Renal cortex interstitium (tissue), 15 donors: ENCODE measurements at places on chromosomes 4 and X.

DNA sequence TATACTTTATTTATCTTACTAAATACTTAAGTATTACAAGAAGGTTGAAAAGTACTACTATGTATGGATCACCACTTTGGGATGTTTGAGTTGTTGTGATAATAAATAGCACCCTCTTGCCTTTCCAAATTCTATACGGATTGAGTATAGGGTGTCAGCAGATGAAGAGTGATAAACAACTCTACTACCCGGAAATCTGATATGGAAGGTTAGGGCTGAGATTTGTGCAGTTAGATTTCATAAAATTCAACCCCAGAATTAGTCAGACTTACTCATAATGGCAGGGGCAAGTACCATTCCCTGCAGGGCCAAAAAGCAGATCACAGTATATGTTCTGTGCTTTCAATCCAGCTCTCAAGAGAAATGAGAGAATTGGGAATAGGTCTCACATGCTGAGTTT is 1008.9 kb upstream of the PCDH7 start:
- DNase-seq: no peak

DNA sequence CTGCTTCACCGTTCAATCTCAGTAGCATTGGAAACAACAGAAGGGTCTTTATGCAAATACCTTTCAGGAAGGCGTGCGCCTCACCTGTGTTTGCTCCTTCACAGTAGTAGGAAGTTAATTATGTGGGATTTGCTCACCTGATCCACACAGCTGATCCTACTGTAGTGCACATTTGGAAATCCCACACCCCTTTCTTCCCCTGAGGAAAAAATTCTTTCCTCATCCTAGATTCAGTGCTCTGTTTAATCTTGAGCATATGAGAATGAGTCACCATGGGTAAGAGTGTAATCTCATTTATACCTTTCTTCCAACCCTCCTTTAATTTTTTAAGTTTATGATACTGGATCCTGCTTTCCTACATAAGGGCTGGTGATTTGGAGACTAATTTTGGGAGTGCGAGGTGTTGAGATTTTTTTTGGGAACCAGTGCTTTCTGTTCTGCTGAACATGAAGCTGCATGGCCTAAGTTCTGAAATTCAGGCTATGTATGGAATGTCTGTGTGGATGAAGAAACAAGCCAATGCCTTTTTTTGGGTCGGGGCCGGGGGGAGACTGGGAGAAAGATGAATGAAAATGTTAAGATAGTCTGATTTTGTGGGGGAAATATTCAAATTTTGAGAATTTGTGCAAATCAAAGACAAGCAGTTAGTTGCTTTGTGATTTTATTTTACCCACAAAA is 19.0 kb downstream of the GAB1 start:
- DNase-seq: no peak

- no peak for DNase-seq
Observed at GRCh38 chr4:139645458-139645857, 20.2 kb upstream of the MGST2 start.

- no peak for DNase-seq
Observed at GRCh38 chr4:113840861-113841260, 79.3 kb upstream of the CAMK2D start.

GRCh38 chrX:40094900-40095582 is 2.7 kb downstream of the BCOR start:
- no peak for DNase-seq

DNA sequence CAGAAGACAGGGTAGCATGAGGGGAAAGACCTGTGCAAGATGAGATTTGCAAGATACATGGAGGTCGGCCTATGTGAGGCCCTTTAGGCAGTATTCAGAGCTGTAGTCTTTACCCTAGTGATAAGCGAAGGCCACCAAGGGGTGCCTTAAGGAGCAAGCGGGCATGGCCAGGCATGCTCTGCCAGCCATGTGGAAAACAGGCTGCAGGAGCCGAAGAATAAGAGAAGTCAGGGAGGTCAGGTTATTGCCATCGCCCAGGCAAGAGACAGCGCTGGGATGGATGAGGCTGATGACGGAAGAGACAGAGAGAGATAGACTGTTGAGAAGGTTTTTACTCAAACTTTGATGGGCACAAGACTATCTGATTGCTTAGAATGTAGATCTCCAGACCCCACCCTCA is 7.0 kb upstream of the FATE1 start:
- DNase-seq: no peak

DNA sequence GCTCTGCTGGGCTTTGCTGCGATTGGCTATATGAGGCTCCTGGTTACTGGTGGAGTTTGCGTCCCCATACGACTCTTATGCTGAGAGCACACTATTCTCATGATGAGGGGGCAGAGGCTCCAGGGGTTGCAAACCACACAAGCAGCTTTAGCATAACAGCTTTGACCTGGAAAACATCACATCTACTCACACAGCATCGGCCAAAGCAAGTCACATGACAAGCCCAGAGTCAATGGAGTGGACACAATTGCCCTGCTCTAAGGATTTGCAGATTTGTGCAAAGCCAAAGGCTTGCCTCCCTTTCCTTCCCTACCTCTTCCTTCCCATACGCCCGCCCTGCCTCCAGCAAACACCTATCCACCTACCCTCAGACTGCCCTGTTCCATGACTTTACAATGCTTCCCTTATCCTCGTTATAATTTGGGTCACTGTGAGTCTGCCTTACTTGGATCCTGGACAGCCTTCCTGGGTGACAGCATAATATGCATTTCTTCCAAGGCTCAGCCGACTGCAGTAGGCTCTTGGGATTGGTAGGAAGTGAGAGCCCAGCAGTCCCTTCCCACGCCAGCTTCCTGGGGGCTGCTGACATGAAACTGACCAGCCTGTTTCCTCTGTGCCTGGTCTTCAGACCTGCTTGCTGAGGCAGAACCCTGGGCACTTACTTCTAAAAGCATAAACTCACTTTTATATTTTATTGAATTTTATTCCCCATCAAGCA is 208.2 kb upstream of the PSAPL1 start:
- DNase-seq: no peak

DNA sequence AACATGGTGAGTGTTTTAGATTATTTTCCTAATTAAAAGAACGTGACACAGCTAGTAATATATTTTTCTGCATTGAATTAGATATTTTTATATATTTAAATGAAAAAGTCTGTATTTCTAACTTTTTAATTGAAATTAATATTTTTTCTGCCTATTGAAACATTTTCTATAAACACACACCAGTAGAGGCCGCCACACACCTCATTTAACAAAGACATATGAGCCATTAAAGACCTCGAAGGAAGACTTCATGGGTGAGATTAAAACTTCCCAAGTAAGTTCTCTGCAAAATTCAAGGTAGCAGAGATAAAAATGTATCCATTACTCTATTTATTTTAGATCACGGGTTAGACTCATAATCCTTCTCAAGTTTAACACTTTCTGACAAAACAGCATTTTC is 8.3 kb downstream of the SLITRK2 start:
- no peak for DNase-seq

- DNase-seq: no peak
Observed at GRCh38 chrX:2550328-2551020, 49.7 kb upstream of the DHRSX start.

DNA sequence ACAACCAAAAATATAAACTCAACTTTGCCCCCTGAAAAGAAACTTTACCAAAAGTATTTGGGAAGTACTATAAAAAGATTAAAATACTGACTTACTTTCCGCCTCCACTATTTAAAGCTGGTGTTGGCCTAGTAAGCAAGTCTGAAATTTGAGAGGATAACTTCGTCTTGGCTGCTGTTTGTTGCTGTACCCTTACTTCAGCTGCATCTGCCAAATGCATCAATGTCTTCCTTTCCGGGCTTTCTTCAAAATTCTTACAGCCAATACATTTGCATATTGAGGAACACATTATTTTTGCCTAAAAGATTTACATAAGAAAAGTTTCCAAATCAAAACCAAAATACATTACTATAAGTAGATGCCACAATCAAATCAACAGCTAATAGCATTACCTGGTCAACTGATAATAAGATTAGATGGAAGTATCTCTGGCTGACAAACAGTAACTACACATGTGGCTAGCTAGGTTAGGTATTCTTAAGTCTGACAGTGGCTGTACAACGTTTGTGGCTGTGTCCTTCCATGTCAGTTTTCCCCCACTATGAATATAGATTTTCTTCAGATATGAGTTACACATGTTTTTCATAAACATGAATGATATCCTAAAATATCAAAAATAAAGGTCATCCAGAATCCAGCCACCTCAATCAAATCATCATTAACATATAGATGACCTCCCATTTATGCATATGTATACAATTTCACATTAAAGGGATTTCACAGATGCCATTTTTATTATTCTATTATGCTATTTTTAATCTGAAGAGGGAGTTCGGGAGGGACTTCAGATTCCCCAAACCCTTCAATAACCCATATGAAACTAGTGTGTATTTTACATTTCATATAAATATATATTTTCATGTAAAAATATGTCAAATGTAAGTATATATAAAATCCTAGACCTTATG is 30.6 kb downstream of the THAP9 start:
- no peak for DNase-seq

DNA sequence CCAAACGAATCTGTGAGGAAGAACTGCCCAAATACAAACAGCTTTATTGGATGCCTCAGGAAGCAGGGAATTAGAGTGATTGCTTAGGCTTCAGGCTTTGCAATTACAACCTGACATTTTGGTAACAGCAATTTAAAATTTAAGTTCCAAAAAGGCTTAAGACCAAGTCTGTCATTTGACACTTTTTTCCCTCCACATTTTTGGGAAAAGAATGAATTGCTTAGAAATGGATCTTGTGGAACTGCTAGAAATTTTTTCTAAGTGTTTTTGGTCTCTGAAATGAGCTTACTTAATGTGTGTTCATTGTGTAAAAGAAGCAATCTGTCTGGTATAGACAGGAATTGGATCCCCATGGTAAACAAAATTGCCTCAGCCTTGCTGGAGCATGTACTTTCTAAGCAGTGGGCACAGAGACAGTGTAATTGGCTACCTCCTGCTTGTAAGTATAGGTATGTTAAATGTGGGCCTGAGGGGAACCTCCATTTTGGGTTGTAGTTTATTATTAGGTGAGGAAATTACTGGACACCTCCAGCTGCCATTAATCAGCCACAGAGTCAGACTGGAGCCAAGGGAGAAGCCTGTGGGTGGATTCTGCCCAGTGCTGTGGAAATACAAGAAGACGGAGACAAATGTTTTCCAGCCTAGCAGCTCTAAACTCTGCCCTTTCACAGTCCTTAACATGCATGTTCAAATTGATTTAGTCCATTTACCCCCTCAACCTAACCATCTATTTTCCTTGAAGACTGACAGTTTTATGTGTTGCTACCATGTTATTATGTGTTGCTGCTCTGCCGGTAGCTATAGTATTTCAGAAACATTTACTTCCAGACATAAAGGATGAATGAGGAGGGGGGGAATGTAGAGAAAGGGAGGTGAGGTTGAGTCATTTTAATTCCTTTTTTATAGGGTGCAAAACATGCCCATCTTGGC is 473.0 kb downstream of the SPRY1 start:
- no peak for DNase-seq

- no peak for DNase-seq
Observed at GRCh38 chrX:106000203-106000602, 38.3 kb downstream of the SERPINA7 start.

- no peak for DNase-seq
Observed at GRCh38 chr4:24657768-24658617, 73.6 kb upstream of the DHX15 start.

GRCh38 chrX:15686818-15687685 is 22.4 kb upstream of the CLTRN start:
- peak; percentile 34 for DNase-seq

GRCh38 chr4:77669946-77670590 is 64.4 kb downstream of the CXCL13 start:
- DNase-seq: no peak

DNA sequence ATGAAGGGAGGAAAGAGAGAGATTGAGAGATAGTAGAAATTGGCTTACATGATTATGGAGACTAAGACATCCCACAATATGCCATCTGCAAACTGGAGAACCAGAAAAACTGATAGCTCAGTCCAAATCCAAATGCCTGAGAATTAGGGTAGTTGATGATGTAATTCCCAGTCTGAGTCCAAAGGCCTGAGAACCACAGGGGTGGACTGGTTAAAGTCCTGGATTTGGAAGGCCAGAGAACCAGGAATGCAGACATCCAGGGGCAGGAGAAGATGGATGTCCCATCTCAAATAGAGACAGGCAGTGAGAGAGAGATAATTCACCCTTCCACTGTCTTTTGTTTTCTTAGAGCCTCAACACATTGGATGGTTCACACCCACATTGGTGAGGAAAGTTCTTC is 345.7 kb upstream of the SPANXN4 start:
- DNase-seq: no peak

DNA sequence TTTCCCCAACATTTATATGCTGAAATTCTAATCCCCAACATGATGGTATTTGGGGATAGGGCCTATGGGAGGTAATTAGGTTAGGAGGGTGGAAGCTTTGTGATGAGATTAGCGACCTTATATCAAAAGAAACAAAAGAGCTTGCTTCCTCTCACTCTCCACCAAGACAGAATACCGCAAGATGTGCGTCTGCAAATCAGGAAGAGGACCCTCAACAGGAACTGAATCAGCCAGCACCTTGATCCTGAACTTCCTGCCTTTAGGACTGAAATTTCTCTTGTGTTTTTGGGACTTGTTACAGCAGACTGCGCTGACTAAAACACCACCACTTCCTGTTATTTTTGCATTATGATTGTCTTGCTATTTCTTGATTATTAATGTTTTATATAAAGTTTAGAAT is 1889.4 kb downstream of the C4orf33 start:
- DNase-seq: no peak
